ENCODE measurements at places on chromosomes 7 and 10. TPM values are rescaled to one million over a fixed set of nuclear protein-coding genes. Genes with fewer than 3 reads are reported as not detected.

Gene WASHC2C
- total RNA-seq, result 54.5 TPM

Gene MSMB
- total RNA-seq, result not detected

Gene PPIF
- 172 TPM for total RNA-seq

Gene RBP3
- not detected for total RNA-seq

Gene KCNMA1
- total RNA-seq, result 0.17 TPM

Gene TYW1B
- 3.9 TPM for total RNA-seq

Gene EVX1
- total RNA-seq, result not detected

Gene RADIL
- total RNA-seq, result 0.15 TPM
